ENCODE measurements at places on chromosomes 12 and 14.

DNA sequence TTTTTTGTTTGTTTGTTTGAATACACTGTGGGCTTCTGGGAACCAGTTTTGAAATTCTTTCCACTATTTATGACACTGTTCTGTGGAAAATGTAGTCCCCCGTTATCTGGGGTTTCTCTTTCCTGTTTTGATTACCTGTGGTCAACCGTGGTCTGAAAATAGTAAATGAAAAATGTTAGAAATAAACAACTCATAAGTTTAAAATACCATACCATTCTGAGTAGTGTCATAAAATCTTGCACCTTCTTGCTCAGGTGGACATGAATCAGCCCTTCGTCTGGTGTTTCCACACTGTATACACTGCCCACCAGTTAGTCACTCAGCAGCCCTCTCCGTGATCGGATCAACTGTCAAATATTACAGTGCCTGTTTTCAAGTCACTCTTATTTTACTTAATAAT lies 5.1 kb upstream of the PAPOLA start:
- DNase-seq = no peak

GRCh38 chr12:119036878-119037825 lies 55.8 kb downstream of the SRRM4 start:
- peak; percentile 28 for DNase-seq

- DNase-seq = no peak
Observed at GRCh38 chr14:39138440-39138839, 24.3 kb downstream of the GEMIN2 start.

DNA sequence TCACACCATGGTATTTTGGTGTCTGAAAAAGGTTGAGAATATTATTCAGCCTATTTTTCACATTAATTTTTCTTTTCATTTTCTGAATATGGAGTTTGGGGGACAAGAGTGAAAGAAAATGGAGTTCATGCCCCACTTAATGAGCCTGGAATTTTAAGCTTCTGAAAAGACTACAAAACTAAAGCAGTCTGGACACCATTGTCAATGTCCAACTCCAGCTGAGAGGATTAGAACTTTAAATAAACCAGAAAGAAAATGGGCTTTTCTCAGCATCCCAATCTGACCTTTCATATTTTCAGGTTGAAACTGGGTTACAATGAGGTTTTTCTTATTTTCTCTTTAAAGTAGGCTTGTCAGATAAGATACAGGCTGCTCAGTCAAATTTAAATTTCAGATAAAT lies 207.7 kb downstream of the SLC6A15 start:
- DNase-seq = no peak

DNA sequence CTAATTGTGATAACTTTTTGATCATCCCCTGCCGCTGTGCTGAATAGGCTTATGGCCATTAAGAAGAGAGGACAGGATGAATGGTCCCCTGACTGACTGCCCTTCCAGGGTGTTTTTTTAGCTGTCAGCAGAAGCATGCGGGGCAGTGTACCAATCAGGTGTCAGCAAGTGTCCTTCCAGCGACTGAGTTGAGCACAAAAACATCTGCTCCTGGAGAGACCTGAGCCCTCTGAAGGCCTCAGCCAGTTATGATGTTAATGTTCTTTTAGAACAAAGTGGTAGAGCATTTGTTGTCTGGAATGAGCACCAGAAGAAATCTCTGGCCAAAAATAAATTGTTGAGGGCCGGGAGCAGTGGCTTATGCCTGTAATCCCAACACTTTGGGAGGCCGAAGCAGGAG lies 37.5 kb downstream of the P2RX7 start:
- DNase-seq = no peak

GRCh38 chr14:37179896-37180502 lies 7.6 kb upstream of the SLC25A21 start:
- DNase-seq = no peak

- no peak for DNase-seq
Observed at GRCh38 chr12:57552306-57552651, 2.4 kb downstream of the KIF5A start.

DNA sequence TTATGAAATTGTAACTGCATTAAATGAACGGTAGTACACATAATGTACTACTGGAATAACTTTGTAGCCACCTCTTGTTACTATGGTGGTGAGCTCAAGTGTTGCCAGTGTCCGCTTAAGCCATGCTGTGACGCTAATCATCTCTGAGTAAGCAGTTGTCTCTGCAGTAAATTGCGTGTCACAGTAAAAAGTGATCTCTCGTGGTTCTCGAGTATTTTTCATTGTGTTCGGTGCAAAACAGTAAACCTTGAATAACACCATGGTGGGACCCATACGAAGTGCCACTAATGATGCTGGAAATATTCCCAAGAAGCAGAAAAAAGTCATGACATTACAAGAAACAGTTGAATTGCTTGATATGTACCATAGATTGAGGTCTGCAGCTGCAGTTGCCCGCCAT lies 524.8 kb downstream of the SOX5 start:
- DNase-seq = no peak

DNA sequence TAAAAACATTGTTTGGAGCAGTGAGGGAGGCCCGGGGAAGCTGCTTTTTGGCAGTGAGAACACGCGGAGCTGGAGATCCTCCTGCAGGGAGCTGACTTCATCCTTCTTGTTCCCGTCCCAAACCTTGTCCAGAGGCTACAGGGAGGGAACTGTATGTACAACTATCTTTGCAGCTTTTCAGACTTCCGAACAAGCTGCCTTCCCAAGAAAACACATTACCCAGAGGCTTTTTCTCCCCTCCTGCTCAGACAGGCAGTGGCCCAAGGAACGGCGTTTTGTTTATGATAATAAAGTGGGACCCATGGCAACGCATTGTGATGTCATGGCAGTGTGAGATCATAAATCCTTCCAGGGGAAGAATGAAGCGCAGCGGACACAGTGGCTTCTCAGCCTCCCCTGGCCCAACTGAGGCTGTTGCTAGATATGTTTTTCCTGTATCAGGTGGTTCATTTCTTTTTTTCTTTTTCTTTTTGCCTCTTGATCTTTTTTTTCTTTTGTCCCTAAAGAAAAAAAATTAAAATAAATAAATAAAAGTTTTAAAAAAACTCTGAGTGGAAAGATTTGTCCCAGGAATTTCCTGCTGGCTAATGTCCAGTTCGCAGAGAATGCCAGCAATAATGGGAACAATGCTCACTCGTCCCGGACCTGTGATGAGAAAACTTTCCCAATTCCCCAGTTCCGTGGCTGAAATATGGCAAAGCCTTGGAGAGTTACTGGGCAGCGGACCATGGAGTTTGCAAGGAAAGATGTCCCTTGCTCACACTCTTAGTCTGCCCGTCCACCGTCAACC lies 103.4 kb upstream of the MAP1LC3B2 start:
- no peak for DNase-seq
